A549 treated with CORT108297 at 1 μM for 4 hours (cell line): ENCODE measurements at places on chromosomes 12 and 14. TPM values are rescaled to one million over a fixed set of nuclear protein-coding genes. Genes with fewer than 3 reads are reported as not detected.

Gene DIP2B
- total RNA-seq: 14.5 to 17.7 TPM (median 16.7 TPM) in 5 replicates

Gene GZMB
- not detected in 5 replicates for total RNA-seq

Gene TBK1
- 22.3 to 29.5 TPM (median 24.0 TPM) in 5 replicates for total RNA-seq

Gene BLTP3B
- total RNA-seq: 10.3 to 12.8 TPM (median 12.1 TPM) in 5 replicates

Gene ADGRD1
- total RNA-seq: 0.24 to 0.64 TPM (median 0.33 TPM) in 5 replicates

Gene KLHL28
- total RNA-seq: 5.5 to 7.3 TPM (median 6.2 TPM) in 5 replicates
